Right cardiac atrium (tissue), 5 donors: ENCODE measurements at places on chromosomes 16 and 17. TPM values are rescaled to one million over a fixed set of nuclear protein-coding genes. Genes with fewer than 3 reads are reported as not detected.

Gene UTS2R
- 1.0 TPM for polyA plus RNA-seq

Gene MCRIP2
- 141 TPM for polyA plus RNA-seq

Gene ST6GALNAC2
- 4.2 TPM for polyA plus RNA-seq

Gene TPSD1
- polyA plus RNA-seq: 0.16 TPM

Gene KRT14
- 0.11 TPM for polyA plus RNA-seq

Gene DHX58
- polyA plus RNA-seq: 7.2 TPM

Gene SMARCE1
- 51.8 TPM for polyA plus RNA-seq

Gene KRTAP3-2
- polyA plus RNA-seq: not detected

Gene COASY
- polyA plus RNA-seq: 30.2 TPM

Gene TAC4
- polyA plus RNA-seq: 1.0 TPM

Gene FGF11
- polyA plus RNA-seq: 31.7 TPM

Gene PKMYT1
- polyA plus RNA-seq: 2.1 TPM

Gene KIF2B
- not detected for polyA plus RNA-seq

Gene KRTAP1-5
- not detected for polyA plus RNA-seq

Gene AIPL1
- not detected for polyA plus RNA-seq

Gene CD300E
- 0.45 TPM for polyA plus RNA-seq

Gene ZNF764
- 7.0 TPM for polyA plus RNA-seq

Gene RND2
- polyA plus RNA-seq: 3.2 TPM

Gene NTN3
- polyA plus RNA-seq: 0.59 TPM

Gene ACSM2A
- polyA plus RNA-seq: not detected

Gene ZNF205
- polyA plus RNA-seq: 10.9 TPM

Gene NSRP1
- polyA plus RNA-seq: 29.9 TPM

Gene ITGAD
- polyA plus RNA-seq: not detected

Gene TM4SF5
- not detected for polyA plus RNA-seq

Gene TERB1
- polyA plus RNA-seq: not detected

Gene SLC16A11
- 11.3 TPM for polyA plus RNA-seq
